ENCODE measurements at places on chromosomes 16 and 17.

GRCh38 chr17:55448681-55449080, 27.0 kb upstream of the MMD start:
- no peak for DNase-seq

DNA sequence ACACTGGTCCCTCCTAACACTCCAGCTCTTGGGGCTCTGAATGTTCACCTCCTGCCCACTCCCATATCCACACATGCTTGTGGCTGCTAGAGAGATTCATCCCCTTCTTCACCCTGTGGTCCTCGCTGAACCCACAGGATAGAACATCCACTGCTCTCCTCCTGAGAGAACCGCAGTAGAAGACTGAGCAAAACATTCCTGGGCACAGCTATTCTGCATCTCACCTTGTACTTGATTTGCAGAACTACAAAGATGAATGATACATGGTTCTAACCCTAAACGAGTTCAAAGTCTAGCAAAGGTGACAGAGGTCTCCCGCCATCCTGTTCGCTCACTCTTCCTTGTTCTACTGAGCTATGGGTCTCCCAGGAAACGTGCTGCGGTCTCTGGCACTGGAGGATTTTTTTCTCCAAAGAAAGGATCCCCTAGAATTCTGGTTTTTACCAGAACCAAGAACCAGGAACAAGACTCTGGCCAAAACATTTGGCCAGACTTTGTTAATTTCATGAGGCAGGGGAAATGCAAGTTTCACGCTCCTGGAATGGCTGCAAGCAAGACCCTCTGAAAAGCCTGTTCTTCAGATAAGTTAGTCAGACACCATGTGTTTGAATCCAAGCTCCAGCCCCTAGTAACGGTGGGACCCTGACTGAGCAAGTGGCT, 39.5 kb downstream of the TMEM114 start:
- no peak for DNase-seq

GRCh38 chr17:20271011-20271610, 196.2 kb downstream of the LGALS9B start:
- DNase-seq: no peak

DNA sequence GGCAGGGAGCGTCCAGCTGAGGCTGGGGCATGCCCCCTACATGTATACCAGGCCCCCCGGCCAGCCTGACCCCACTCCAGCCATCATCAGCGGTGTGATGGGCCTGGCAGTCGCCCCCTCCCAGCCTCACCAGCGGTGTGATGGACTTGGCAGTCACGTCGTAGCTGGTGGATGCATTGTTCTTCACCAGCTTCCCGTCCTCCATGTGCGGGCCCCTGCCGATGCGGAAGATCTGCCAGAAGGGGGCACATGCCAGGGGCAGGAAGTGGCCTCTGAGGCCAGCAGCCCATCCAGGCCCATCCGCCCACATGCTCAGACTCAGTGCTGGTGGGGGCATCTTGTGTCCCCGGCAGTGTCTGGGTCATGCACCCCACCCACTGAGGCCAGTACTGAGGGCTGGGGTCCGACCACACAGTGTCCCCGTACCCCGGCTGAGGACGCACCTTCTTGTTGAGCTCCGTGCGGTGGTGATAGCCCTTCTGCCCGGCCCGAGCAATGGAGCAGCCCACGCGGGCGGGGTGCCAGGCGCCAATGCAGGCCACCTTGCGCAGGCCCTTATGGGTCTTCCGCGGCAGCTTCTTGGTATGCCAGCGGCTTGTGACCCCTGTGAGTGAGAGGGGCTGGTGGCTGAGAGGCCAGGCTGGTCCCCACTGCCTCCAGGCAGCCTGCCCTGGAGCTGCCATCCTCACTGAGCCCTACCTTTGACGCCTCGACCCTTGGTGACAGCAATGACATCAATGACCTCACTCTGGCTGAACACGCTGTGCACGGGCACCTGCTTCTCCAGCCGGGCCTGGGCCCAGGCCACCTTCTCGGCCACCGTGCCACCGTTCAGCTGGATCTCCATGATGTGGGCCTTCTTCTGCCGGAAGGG, 3.7 kb upstream of the MSRB1 start:
- no peak for DNase-seq

DNA sequence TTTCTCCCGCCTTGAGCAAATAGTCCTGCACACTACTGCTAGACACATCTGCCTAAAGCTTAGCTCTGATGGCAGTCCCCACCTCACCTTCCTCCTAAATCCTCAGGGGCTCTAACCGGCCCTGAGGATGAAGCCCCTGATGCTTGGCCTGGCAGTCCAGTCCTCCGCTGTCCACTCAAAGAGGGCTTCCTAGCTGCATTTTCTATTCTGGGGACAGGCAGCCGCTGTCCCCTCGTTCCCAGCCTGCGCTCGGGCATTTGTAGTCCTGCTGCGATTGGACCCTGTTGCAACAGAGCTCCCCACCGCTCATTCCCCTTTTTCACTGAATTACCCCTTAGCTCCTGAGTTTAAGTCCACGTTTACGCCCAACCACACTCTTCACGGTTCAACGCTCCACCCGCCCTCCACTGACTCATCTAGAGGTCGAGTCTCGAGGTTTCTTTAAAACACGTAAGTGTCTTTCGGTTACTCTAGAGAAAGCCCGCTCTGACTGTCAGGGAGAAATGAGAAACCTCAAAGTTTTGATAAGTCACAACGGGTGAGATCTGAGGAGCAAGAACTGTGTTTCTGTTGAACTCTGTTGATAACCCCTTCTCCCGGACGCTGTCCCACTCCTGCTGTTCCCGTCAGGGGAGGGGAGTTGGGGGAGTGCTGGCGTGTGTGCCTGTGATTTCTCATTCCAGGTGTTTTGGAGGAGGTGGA, 4.5 kb downstream of the CCR7 start:
- peak; percentile 76 for DNase-seq

GRCh38 chr17:83152227-83152744, 72.9 kb downstream of the METRNL start:
- no peak for DNase-seq

DNA sequence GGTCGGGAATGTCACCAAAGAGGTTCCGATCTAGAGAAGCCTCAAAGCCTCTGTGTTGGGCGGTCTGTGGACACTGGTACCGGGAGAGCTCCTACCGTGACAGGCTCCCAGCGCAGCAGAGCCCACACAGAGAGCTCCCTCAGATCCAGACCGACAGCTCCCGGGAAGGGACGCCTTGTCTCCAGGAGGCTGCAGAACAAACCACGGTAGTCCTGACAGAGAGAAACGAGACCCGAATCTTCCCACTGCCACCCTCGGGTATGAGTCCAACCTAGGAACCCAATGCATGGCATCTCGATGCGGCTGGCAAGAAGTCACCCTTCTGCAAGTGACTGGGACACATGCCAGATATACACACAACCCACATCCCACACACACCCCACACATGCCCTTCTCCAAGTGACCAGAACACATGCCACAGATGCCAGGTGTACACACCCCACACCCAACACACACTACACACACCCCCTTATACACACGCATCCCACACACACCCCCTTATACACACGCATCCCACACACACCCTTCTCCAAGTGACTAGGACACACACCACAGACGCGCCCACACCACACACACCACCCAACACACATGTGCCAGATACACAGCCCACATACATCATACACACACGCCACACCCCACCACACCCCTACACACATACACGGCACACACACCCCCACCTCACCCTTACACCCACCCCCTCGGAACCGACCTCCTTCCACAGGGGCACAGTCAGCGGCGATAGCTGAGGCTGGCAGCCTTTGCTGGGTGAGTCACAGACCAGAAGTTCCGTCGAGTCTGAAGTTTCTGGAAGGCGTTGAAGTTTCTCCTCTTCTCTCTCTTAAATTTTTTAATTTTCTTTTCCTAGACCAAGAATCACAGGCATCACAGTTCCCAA, 15.9 kb upstream of the CYTH1 start:
- DNase-seq: no peak

DNA sequence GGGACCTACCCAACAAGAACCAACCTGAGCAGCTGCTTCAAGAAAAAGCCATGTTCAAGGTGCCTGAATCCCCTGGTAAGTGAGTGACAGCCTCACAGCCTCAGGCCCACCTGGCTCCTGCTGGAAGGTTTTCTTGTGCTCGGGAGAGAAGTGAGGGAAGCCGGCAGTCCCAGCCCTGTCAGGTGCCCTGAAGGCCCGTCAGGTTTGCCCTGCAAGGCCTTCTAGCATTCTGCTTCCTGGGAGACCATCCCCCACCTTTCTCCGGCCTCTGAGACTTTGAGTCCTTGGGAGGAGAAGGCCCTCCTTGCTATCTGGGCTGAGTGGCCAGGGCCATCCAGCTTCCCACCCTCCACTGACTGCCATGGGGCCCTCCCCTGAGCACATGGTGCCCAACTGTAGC, 166.7 kb upstream of the ZNF267 start:
- no peak for DNase-seq

DNA sequence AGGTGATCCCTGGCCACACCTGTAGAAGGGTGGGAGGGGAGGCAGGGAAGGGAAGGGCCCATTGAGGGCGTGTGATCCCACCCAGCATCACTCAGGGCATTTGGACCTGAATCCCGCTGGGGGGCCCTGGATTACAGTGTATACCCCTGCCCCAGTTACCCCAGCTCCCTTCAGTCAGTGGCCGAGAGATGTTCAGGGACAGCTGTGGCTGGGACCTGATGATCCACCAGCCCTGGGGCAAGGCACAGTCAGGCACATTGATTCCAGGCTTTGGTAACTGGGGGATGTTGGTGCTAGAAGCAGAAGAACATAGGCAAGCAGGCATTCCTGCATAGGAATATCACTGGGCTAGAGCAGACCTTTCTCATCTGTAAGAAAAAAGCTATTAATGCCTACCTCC, 170.3 kb downstream of the FOXL1 start:
- DNase-seq: no peak

DNA sequence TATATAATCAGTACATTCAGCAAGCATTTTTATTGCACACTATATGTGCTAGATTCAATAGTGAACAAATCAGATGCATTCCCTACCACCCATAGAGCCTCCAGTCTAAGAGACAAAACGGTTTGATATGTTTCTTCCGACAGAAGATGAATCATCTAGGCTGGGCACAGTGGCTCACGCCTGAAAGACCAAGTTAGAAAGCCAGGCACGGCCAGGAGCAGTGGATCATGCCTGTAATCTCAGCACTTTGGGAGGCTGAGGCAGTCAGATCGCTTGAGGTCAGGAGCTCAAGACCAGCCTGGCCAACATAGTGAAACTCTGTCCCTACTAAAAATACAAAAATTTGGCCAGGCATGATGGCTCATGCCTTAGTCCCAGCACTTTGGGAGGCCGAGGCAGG, 18.3 kb upstream of the COPRS start:
- no peak for DNase-seq

- DNase-seq: no peak
Measured at GRCh38 chr17:78862073-78863023, 21.7 kb upstream of the USP36 start.

- no peak for DNase-seq
Measured at GRCh38 chr17:66438101-66438500, 135.7 kb downstream of the PRKCA start.

DNA sequence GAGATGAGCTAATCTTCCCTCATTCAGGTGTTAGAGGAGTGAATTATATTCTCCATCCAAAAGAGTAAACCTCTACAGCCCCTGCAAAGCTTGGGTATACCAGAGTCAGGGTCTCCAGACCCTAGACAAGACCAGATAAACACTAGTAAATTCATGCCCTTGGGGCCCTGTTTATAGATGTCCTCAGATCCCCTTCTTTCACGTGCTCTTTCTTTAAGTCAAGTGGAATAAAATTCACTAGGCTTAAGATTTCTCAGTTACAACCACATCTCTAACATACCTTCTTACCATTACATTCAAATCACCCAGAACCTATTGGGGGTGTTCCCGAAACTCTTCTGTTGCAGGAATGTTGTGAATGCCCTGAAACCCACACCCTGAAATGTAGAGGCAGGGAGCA, 2.2 kb upstream of the C17orf58 start:
- no peak for DNase-seq

GRCh38 chr17:3809135-3809534, 8.1 kb upstream of the ITGAE start:
- DNase-seq: no peak

GRCh38 chr16:9680968-9681367, 501.3 kb downstream of the GRIN2A start:
- no peak for DNase-seq

- no peak for DNase-seq
Measured at GRCh38 chr17:40726919-40727318, 23.4 kb upstream of the KRT24 start.

DNA sequence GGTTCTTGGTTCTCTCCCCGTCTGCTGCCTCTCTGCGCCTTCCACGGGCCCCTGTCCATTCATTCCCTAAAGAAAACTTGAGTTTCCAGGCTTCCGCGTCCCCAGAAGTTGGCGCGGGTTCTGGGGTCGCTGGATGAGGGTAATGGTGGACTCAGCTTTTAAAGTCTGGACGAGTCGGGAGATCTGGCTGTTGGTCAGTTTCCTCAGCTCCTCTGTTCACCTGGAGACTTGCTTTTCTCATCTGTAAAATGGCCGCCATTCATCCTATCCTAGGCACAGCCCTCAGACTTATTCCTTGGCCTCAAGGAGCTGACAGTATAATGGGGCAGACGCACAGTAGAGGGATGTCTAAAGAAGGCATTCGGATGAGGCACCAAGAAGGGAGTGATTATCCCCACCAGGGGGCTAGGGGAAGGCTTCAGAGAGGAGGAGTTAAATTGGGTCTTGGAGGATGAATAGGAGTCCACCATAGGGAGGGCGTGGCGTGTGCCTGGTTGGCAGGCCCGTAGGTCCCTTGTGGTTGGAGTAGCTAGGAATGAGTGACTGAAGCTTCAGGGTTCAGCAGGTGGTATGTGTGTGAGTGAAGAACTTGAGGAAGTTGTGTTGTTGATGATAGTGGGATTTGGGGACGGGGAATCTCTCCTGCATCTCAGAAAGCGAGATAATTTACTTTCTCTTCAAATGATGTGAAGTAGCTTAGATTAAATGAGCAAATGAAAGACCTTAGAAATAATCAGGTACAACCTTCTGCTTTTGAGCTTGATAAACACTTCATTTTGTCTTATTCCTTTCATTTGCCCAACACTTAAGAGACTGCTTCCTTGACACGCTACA, 652 bp downstream of the VPS35L start:
- peak; percentile 13 for DNase-seq

DNA sequence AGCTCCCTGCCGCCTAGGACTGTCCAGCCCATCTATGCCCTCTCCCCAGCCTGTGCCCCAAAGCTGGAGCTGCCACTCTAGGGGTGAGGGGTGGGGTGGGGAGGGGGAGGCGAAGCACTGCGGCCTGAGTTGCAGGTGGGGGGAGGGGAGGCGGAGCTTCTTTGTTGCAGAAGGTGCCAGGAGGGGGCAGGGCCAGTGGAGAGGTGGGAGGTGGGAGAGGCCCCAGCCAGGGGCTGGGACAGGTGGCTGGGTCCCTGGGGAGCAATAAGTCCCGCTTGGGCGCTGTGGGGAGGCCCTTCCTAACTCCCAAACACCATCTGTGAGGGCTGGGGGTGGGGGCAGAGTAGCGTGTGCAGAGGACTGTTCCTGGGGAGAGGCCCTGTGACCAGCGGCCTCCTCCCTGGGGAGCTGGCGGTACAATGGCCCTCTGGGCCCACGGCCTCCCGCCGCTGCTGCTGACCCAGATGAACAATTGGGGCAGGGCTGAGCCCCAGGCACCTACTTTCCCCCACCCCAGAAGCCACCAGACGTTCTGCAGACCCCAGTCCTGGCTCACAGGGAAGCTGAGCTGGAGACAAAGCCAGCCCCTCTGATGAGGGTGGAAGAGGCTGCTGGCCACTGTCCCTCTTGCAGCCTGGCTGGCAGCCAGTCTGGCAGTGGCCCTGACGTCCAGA, 2.2 kb upstream of the NTN3 start:
- DNase-seq: no peak

- no peak for DNase-seq
Measured at GRCh38 chr17:41160648-41161047, at the start of gene KRTAP4-4. KRTAP4-4 (minus strand) TSS chr17:41160748; CDS start chr17:41160691, 57 bp downstream.
